H4 (cell line): ENCODE measurements at places on chromosomes 5 and 9.

GRCh38 chr5:139094154-139095131 is 103.7 kb downstream of the SIL1 start:
- DNase-seq, result no peak

- DNase-seq, result no peak
Observed at GRCh38 chr9:75067894-75068293, 20.1 kb downstream of the NMRK1 start.

- DNase-seq, result no peak
Observed at GRCh38 chr5:41772056-41772455, 98.2 kb downstream of the OXCT1 start.

GRCh38 chr9:115359017-115359780 is 241.2 kb upstream of the TNC start:
- no peak for DNase-seq

- DNase-seq, result no peak
Observed at GRCh38 chr5:173313351-173313801, 14.8 kb downstream of the STC2 start.

- DNase-seq, result no peak
Observed at GRCh38 chr5:55857247-55857640, 6.1 kb downstream of the IL31RA start.

GRCh38 chr5:95786821-95787418 is 35.6 kb downstream of the GLRX start:
- no peak for DNase-seq

GRCh38 chr9:84597131-84597530 is 72.4 kb upstream of the NTRK2 start:
- no peak for DNase-seq

GRCh38 chr5:57002959-57003485 is 51.1 kb upstream of the MIER3 start:
- peak; percentile 8 for DNase-seq

GRCh38 chr5:9626955-9627354 is 3.2 kb downstream of the TAS2R1 start:
- no peak for DNase-seq

GRCh38 chr5:88676637-88677375 is 206.2 kb downstream of the MEF2C start:
- no peak for DNase-seq

DNA sequence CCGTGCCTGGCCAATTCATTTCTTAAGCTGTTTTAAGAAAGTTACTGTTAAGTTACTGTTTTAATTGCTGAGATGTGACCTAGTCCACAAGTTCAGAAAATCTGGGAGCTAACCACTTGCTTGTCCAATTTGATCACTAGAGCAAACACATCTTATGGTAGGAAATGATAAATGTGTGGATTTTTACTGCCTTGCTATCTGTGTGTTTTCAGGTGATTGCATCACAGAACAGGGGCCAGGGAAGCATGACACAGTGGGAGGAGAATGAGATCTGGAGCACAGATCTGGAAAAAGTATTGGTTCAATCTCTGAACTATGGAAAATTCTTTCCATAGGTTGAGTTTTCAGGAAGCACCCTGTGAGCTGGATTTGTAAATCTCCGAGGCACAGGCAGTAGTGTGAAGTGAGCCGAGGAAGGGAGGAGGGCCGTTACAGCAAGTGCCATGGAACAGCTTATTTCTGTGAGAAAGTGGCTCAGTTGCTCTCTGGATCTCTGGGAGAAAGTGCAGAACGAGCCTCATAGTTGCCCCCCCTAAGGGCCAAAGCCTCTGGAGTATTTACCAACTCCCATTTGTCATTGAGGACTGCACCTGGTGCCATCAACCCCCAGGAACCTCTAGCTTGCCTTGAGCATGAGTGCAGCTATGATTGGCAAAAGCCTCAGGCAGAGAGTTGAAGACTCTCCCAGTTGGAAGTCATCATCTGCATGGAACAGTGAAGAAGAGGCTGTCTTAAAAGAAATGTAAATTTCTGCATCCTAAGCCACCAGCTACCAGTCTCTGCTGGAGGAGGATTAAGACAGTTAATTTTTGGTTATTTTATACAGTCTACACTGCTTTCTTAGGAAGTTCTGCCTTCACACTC is 161.8 kb upstream of the CLINT1 start:
- no peak for DNase-seq
